Omental fat pad (tissue), 4 donors: ENCODE measurements at places on chromosomes 5 and 9.

DNA sequence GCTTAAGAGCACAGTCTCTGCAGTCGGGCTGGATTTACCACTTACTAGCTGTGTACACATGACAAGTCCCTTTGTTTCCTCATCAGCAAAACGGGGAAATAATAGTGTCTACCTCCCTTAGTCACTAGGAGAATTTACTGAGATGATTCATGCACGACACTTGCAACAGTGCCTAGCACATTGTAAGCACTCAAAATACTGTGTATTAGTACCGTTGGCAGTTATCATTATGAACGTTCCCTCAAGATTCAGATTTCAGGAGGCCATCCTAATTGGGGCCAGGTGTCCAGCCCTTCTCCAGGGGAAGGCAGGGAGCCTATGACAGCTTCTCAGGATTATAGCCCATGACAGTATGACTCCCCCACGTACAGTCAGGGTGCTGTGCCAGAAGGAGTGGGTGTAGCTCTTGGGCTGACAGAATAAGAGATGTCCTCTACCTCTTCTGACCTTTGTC lies 164.3 kb downstream of the DOCK2 start:
- DNase-seq: no peak

GRCh38 chr5:60263346-60263745 lies 369.8 kb upstream of the PDE4D start:
- DNase-seq: no peak

DNA sequence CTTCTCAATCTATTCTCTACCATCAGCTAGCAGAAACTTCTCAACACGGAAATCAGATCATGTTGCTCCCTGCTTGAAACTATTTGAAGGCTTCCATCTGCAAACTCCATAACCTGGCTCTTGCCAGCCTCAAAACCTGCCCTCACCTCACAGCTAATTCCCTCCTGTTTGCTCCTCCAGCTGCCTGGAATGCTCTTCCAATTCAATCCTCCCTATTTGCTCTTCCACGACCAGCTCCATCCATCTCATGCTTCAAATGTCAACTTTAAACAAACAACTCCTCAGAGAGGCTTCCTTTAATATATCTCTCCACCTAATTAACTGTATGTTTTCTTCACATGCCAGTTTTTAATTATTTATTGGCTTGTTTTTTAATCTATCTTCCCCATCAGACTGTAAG lies 1.5 kb downstream of the PLAA start:
- no peak for DNase-seq

- DNase-seq: no peak
Observed at GRCh38 chr5:133362438-133362837, 249.9 kb downstream of the FSTL4 start.

GRCh38 chr9:114396558-114397218 lies 8.9 kb upstream of the AKNA start:
- no peak for DNase-seq

GRCh38 chr5:175718401-175719108 lies 60.7 kb downstream of the HRH2 start:
- DNase-seq: no peak

DNA sequence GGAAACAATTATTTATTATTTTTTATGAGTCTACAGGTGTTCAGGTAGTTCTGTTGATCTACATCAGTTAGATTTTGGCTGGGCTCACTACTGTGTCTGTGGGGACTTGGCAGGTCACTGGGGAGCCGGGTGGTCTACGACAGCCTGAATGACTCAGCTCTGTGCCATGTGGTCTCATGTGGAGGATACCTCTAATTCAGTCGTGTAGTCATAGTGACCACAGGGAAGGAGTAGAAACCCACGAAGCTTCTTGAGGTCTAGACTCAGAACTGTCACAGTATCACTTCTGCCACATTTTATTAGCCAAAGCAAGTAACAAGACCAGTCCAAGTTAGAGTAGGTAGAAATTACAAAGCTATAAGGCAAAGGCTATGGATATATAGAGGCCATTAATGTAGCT lies 64.7 kb upstream of the GRAMD2B start:
- DNase-seq: no peak

GRCh38 chr9:130328349-130328801 lies 62.8 kb downstream of the HMCN2 start:
- no peak for DNase-seq
